ENCODE measurements at places on chromosomes 5 and 9.

DNA sequence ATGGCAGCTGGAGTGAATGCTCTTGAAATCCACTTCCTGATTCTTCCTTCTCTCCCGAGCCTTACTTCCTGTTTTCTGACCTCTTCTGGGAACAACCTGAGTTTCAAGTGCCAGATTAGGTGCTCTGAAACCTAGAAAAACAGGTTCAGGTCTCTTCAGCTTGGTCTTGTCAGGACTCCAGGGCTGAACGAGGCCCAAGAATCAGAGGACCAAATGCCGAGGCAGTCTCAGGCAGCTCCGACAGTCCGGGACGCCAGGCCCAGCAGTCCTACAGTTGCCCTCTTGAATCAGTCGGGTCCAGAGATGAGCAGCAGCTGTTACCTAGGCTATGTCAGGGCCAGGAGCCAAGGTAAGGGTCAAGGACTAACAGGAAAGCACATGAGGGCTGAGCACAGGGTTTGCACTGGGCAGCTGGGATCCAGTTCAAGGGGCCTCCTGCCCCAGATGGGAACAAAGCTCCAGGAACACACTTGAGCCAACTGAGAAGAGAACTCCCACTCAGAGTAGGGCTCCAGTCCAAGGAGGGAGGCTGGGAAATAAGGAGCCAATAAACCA, 38.3 kb upstream of the ADRA1B start:
- no peak for DNase-seq

- no peak for DNase-seq
Measured at GRCh38 chr5:154559398-154560276, 81.6 kb upstream of the HAND1 start.

- DNase-seq: peak; percentile 29
Measured at GRCh38 chr5:140372971-140373487, 13.0 kb downstream of the SLC4A9 start.

GRCh38 chr9:129423216-129423615, 197.7 kb downstream of the C9orf50 start:
- DNase-seq: no peak

DNA sequence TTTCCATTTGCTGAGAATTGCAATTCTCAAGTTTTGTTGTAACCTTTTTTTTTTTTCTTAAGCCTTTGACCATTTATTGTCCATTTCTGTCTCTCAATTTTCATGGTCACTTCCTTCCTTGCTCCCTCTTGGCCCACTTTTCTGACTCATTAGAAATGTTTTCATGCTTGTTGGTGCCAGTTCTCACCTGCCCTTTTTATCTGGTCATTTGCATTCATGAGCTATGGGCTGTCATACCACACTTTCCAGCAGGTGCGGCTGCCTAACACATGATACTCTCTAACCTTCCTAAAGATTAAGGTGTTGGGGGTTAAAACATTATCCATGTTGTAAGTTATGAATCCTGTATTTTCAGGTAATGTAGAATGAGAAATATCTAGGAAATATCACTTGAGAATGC, 150.5 kb upstream of the TLX3 start:
- DNase-seq: no peak

GRCh38 chr5:2015124-2015848, 132.6 kb upstream of the IRX4 start:
- no peak for DNase-seq

- DNase-seq: no peak
Measured at GRCh38 chr5:10793785-10794184, 32.8 kb upstream of the DAP start.
